ENCODE measurements at places on chromosomes 6 and 20.
A peak's percentile ranks its signal among the peaks of the same experiment; 100 is the strongest.

- no peak for DNase-seq
Measured at GRCh38 chr6:121677571-121677970, 242.1 kb downstream of the GJA1 start.

DNA sequence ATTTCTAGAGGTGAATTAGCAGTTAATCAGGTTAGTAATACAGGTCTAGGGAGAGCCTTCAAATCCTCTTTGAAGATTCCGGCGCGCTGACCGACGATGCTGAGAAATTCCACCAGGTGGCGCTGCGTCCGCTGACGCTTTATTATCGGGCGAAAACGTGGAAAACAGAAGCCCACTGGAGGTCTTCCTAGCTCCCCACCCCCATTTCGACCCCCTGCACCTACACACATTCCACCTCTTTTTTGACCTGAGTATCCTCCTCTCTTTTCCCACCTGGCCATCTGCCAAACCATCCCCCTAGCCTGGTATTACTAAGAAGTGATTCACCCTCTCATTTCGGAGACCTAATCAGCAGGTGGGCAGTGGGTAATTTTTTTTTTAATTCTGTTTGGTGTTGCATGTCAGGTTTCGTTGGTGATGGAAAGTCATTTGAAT lies 65.4 kb upstream of the RIN2 start:
- DNase-seq, result peak; percentile 34

DNA sequence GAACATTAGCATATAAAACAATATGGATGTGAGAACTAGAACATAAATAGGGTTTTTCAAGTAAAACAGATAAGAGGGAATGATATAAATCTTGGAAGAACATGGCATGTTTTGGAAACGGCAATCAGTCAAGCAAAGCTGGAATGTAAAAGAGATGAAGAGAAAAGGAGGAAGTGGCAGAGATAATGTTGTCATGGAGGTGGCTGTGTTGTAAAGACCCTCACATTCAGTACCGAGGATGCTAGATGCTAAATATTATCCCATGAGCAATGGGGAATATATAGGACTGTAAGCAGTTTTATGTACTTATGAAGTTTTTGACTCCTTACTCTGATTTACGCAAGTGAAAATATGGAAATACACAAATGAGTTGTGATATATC lies 702 bp upstream of the RHAG start:
- DNase-seq, result no peak

DNA sequence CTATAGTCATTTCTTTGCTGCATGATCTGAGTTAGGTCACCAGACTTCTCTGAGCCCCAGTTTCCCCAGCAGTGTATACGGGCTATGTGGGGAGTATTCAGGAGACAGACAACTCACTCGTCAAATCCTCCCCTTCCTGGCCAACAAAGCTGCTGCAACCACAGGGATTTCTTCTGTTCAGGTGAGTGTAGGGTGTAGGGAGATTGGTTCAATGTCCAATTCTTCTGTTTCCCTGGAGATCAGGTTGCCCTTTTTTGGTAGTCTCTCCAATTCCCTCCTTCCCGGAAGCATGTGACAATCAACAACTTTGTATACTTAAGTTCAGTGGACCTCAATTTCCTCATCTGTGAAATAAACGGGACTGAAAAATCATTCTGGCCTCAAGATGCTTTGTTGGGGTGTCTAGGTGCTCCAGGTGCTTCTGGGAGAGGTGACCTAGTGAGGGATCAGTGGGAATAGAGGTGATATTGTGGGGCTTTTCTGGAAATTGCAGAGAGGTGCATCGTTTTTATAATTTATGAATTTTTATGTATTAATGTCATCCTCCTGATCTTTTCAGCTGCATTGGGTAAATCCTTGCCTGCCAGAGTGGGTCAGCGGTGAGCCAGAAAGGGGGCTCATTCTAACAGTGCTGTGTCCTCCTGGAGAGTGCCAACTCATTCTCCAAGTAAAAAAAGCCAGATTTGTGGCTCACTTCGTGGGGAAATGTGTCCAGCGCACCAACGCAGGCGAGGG lies 594 bp upstream of the CDKN1A start:
- no peak for DNase-seq

- no peak for DNase-seq
Measured at GRCh38 chr20:48928832-48929725, 7.6 kb downstream of the ARFGEF2 start.

GRCh38 chr20:7723284-7723683 lies 217.0 kb downstream of the HAO1 start:
- no peak for DNase-seq

GRCh38 chr6:53584726-53585125 lies 39.8 kb upstream of the GCLC start:
- DNase-seq, result no peak

DNA sequence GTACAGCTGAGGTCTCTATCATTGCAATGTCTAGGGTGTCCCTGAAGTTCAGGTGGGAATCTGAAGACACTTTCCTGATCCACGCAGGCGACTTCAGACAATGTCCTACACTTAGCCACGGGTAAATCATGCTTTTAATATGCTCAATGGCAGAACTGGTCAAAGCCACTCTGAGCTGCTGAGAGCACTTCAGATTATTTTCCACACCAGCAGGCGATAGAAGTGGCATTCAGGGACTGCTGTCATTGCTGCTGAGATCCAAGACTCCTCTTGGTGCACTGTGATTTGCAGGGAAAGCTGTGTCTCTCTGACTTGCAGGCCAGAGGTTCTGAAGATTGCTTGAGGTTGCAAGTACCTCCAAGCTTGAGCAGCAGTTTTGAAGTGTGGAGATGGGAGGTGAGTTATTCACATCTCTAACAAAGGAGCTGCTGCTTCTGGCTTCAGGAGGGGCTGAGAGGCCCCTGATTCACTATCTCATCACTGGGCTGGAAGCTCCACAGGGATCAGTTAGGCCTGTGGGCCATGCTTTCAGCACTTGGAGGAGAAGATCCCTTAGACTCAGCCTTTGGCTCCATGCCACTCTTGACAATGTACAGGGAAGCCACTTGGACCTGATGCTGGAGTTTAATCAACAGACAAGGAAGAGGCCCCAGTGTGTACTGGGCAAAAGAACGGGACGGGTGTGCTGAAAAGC lies 2.9 kb upstream of the SSTR4 start:
- no peak for DNase-seq

GRCh38 chr6:7390226-7390878 lies 744 bp downstream of the RIOK1 start:
- no peak for DNase-seq

- DNase-seq, result no peak
Measured at GRCh38 chr6:1586256-1586655, 23.5 kb upstream of the FOXC1 start.

DNA sequence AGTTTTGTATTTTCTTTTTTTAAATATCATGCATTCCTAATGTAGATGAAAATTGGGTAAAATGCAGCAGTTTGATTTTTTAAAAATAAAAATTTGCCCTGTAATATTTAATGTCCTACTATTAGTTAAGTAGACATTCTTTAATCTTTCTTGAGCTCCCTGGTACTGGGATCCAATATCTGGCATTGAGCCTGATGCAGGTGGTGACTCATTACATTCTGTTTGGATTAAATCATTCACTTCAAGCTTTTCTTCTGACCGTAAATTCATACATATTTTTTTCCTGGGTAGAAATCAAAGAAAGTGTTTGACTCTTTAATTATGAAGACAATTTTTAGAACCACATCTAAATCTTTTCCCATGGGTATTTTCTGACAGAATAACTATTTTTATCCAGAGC lies 768.8 kb upstream of the SLC35B3 start:
- no peak for DNase-seq

DNA sequence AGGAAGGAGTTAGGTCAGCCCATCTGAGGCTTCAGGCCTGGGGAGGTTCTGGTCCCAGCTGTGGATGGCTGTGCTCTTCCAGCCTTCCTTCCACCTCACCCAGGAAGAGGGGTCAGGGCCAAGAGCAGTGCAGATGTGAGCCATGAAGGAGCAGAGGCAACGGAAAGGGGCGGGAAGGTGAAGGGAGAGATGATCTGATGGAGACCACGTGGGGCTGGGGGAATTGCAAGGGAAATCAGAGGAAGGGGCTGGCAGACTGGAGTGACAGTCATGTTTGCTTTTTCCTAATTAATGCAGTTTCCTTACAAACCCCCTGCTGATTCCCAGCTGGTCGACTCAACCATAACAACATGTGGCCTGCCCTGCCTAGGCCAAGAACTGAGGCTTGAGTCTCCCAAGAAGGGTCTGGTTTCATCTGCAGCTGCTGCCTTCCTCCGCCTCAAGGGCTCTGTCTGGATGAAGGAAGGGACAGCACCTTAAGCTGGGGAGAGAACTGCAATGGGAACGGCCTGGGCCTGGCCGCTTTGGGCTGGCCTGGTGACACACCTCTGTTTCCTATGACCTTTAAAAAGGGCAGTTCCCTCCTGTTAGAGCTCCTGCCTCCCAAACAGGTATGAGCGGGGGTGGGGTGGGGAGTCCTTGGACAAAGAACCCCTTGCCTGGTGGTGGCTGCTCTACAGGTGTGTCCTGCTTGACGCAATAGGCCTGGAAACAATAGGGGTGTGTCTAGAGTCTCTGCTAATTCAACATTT lies 7.8 kb upstream of the MRPS18A start:
- DNase-seq, result peak; percentile 47

DNA sequence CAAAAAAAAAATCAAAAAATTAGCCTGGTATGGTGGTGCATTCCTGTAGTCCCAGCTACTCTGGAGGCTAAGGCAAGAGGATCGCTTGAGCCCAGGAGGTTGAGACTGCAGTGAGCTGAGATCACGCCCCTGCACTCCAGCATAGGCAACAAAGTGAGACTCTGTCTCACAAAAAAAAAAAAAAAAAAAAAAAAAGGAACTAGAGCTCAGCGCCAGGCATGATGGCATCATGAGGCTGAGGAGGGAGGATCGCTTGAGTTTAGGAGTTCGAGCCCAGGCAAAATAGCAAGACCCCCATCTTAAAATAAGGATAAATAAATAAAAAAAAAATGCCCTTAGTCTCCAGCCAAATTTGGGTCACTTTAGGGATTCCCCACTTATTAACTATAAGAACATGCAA lies 40.4 kb upstream of the PIM1 start:
- no peak for DNase-seq

DNA sequence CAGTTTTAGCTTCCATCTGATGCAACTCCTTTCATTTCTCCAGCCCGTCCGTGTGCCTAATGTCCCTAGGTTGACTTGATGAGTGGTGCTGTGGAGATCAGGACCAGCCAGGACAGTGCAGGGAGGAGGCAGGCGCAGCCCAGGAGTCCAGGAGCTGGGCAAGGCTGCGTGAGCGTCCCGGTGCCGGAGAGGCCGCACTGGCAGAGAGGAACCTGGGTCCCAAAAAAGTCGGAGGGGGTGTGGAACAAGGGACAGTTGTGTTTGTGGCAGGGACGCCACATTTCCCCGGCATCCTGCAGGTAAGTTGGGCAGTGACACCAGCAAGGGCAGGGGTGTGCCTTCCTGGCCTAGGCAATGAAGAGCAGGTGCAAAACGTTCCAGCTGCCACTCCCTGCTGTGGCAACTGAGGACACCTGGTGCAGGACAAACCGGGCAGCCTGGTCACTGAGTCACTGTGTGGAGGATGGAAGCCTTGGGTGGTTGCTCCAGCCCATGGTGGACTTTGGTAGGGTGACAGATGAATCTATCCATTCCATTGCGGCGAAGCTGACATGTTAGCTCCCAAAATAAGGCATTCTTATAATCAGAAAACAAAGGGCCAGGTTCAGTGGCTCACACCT lies 53.2 kb downstream of the RAMACL start:
- no peak for DNase-seq

DNA sequence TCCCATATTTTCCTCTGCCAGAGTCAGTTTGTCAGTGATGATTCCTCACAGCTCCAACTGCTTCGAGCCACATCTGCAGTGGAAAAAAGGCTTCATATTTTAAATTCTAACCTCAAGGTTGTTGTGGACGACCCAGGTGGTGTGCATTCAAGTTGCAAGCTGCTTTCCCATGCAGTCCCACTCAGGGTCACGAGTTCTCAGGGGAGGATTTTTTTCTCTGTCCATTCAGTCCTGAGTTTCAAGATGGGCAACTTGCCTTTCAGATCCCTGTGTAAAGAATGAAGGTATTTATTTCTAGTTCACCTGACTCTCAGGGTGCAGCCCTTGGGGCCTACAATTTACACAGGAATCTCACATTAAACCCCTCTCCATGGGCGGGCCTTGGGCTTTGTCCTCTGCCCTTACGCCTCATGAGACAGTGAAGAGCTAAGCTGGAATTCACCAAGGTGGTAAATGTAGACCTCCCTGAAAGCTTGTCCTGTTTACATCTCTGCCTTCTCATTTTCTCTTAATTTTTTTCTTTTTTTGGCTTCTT lies 65.9 kb downstream of the TPD52L1 start:
- DNase-seq, result no peak

GRCh38 chr20:4112481-4113421 lies 97.4 kb upstream of the RNF24 start:
- DNase-seq, result no peak

DNA sequence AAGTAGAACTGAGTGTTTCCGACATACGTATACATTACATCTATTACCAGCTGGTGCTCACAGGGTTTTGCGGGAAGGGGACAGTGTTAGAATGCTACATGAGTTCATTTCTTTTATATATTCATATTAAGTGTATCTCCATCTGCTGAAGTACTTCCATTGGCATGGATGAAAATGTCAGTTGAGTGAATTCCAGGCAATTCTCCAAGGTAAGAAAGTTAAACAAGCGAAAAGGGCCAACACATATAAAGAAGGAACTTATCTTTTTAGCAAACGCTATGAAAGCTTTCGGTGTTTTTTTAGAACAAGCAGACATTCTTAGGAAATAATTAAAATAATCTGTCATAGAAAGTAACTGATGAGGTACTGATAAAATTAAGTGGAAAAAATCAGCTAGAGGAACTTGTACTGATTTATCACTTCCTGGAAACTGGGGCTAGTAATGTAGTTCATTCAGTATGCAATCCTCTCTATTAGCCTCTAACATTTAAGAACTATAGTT lies 34.6 kb downstream of the RNF146 start:
- DNase-seq, result no peak

DNA sequence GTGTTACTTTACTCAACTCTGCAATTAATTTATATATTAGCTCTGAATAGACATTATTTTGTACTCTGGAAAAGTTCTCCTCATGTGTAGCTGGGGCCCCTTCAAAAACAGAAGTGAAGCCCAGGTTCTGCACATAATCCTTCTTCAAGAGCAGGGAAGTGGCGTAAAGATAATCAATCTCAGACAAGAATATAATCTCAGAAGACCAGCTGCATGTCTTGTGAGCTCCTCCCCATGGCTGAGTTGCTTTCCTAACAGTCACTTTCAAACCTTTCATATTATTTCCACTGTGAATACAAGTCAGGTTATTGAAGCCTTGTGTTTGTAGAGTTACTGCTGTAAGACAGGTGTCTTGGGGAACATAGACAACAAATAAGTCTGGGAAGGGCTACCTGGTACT lies 691.9 kb downstream of the RFPL4B start:
- DNase-seq, result no peak

DNA sequence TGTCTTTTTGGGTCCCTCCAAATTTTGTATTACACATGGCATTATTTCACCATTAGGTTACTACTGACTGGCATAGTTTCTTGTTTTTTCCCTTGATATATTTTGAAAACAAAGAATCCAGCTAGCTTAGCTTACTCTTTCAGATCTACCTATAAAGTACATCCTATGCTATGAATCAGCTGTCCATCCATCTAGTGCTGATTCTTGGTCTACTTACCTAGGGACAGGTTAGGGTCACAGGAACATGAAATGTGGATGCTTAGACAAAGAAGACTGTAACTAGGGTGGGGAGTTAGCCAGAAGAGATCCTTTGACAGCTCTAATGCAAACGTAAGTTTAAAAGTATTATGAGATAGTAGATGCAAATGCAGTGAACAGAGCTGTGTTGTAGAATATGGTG lies 91.7 kb downstream of the NKAIN2 start:
- DNase-seq, result no peak

- no peak for DNase-seq
Measured at GRCh38 chr6:64113704-64114103, 478.1 kb downstream of the PHF3 start.
